ENCODE measurements at places on chromosomes 5 and 9.
A peak's percentile ranks its signal among the peaks of the same experiment; 100 is the strongest.

GRCh38 chr5:39713250-39713916 lies 288.6 kb upstream of the DAB2 start:
- DNase-seq, result no peak

DNA sequence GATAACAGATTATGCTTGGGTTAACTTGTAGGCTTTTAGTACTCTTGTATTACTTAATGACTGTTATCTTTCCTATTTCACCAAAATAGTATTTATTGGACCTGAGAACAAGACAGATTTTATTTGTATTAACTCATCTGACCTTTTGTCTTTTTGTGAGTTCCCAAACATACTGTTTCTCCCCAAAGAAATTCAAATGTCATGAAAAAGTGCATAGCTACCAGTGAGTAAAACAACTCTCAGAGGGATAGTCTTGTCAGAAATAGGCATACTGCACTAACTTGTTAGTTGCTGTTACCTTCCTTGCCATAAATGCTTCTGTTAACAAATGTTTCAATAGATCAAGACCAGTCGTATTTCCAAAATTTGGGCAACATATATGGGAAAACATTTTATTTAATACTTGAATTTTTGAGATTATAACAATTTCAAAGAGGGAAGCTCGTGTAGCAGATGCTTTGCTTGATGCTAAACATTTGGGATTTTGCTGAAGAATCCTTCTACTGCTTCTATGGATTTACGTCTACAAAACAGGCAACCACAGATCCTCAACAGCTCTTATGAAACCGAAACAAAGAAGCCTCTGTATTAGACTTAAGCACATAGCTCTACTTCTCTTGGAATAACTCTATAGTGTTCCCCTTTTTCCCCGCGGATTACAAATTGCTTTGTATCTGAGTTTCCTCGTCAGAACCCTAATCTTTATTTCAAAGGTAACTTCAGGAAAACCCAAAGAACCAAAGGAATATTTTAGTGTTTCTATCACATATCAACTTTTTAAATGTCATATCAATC lies 248.8 kb downstream of the MCTP1 start:
- no peak for DNase-seq

DNA sequence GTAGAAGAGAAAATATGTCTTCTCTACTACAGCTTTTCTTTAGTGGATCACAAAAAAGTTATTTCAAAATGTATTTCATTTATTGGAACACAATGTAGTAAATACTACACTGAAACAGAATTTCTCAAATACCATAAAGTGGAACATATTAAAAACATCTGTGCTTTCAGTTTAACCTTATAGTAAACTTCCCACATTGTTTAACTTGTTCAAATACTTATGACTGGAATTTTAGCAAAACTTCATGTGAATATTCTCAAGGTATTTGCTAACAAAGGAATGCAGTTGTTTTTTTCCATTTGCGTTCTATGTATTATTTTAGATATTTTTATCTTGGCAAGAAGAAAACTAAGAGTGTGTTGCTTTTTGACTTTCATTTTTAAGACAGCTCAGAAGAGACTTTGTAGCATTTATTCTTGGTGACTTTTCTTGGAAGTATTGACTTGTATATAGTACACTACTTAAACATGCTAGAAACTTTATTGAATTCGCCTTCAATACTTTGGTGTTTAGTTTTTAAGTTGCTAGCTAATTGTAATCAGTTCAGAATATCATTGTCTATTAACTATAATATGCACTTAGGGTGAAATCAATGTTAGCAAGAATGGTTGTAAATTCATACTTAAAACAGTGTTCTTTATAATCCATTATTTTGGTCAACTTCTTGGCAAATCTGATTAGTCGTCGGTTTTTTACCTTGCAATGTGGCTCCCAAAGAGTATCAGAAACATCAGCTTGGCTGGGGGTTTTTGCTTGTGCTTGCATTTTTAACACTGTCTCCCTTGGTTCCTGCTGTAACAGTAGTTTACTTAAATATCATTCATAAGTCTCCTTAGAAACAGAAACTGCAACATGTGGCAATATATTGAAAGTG lies 5.0 kb upstream of the RHOBTB3 start:
- DNase-seq, result no peak

GRCh38 chr5:180090098-180090768 lies 18.7 kb upstream of the RNF130 start:
- peak; percentile 64 for DNase-seq

GRCh38 chr5:151740336-151740942 lies 18.0 kb downstream of the ATOX1 start:
- no peak for DNase-seq

GRCh38 chr9:125255781-125256391 lies 5.7 kb upstream of the GAPVD1 start:
- no peak for DNase-seq

GRCh38 chr9:135410831-135411473 lies 68.6 kb upstream of the PPP1R26 start:
- no peak for DNase-seq

All from activated T-helper 1 cell treated with anti-CD3 and anti-CD28 coated beads, Interleukin-2, amount 50 U/mL, for 16 hours (primary cell).